LNCaP clone FGC (cell line): ENCODE measurements at places on chromosomes 3 and 15.

DNA sequence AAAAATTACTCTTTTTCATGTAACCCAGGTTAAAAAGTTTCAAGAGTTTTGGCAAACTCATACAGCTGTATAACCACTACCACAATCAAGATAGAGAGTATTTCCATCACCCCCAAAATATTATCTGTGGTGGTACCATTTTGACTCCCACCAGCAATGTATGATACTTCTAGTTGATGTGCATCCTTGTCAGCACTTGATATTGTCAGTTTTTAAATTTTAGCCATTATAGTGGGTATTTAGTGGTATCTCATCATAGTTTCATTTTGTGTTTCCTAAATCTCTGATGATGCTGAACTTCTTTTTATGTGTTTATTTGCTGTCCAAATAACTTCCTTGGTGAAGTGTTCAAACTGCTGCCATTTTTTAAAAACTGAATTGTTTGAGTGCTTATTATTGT, 14.6 kb downstream of the CTDSPL start:
- no peak for DNase-seq

DNA sequence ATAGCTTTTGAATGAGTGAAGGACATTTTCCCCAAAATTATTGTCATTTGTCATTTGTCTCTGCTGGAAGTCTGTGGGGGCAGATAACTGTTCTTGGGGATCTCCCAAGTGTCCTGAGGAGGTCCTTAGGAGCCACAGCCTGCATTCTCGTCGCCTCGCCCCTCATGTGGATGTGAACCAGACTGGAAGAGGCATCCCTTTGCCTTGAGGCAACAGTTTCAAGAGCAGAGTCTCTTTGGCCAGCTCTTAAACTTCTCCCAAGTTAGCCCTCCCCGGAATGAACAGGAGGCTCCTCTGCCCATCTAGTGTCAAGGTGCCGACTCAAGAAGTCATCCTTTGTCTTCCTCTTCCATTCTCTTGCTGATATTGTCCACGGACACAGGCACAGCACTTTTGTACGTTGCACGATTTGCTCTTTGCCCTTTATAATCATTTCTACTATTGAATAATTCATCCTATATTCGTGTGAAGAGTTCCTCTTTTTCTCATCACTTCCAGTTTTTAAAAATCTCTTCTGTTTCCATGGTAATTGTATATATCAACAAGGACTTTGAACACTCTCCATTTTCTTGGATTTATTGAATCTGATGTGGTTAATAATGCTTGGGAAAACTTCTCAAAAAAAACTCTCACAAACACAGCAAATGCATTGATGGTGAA, 40.8 kb upstream of the CD47 start:
- no peak for DNase-seq

DNA sequence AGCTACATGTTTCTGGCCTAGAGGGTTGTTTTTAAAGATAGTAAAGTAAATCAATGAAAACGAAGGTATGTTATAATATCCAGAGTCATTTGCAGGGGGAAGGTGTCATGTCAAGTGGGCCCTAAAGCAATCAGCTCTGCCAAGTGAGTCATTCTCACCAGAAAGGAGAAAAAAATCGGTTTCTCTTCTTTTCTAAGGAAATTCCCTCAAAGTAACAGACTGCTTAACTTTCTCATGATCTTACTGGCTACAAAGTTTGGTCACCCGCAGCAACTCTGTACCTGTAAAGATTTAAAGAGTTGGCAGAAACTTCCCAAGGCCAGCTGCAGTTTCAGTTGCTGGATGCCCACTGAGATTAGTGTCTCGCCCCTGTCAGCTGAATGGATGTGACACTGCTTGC, 5.5 kb upstream of the FSIP1 start:
- DNase-seq: no peak

- DNase-seq: no peak
Observed at GRCh38 chr15:73741321-73741836, 11.8 kb downstream of the INSYN1 start.

DNA sequence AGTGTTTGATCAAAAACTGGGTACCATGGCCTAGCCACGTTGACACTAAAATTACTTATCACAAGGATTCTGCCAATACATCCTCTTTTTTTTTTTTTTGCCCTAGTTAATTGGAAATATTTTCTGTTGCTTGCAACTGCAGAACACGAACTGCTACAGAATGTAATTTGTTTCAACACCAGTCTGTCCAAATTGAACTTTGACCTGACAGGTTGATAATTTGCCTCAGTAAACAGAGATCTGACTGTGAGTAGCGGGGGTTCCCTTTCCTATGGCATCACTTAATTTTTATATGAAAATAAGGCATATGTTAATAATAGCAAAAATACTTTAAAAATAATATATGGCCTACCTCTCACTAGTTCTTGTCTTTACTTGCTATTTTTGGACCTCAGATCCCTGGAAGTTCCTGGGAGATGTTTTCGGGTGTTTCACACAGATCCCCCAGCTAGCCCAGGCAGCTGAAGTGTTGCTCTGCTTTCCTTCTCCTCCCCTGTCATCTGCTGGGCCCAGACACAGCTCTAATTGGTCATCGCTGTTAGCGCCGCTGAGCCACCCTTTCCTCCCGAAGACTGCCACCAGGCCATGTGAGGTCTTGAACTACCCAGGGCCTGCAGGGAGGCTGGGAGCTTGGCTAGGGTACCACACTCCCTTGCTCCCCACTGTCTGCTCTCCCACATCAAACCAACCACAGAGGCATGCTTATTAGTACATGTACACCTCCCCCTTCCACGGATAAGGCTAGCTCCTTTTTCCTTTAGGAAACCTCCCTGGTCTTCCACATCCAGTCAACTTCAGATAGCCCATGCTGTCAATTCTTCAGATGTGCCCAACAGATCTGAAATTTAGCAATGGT, 89.8 kb upstream of the RNF7 start:
- DNase-seq: no peak

DNA sequence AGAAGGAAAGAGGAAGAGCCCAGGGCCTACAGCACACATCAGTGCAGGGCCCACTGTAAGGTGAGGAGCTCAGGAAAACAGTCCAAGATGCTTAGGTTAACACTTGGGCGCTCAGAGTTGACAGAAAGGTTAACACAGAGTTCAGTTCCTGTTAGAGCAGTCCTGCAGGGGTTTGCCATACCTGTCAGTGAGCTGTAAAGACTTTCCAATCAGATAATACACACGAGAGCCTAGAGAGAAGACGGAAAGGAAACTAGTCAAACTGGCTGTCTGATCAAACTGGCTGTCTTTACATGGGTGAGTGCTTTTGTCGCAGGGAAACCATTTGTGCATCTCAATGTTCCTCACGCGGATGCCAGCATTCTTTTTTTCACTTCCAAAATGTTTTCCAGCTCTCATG, 61.4 kb upstream of the ARHGEF26 start:
- peak; percentile 98 for DNase-seq
